ENCODE measurements at places on chromosomes 11 and 22.

- no peak for DNase-seq
Measured at GRCh38 chr11:72589802-72590761, 84.1 kb downstream of the PDE2A start.

DNA sequence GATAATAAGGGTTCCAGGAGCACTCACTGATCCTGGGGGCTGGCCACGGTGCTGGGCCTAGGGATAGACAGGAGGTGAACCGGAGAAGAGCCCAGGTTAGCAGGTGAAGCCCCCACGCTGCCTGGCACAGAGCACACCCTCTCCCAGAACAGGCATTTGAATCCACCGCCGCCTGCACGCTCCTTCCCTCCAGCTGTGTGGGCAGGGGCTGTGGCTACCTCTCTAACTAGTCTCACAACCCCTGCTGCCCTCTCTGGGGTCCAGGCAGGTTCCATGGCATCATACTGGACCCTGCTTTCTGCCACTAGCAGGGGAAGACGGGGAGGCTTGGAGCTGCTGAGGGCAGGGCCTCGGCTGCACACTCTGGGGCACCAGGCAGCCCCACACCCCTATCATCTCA lies 358.0 kb downstream of the CTTN start:
- no peak for DNase-seq

GRCh38 chr11:128827191-128827893 lies 39.8 kb downstream of the KCNJ1 start:
- no peak for DNase-seq

- DNase-seq, result no peak
Measured at GRCh38 chr11:68437927-68438657, 22.5 kb upstream of the PPP6R3 start.

DNA sequence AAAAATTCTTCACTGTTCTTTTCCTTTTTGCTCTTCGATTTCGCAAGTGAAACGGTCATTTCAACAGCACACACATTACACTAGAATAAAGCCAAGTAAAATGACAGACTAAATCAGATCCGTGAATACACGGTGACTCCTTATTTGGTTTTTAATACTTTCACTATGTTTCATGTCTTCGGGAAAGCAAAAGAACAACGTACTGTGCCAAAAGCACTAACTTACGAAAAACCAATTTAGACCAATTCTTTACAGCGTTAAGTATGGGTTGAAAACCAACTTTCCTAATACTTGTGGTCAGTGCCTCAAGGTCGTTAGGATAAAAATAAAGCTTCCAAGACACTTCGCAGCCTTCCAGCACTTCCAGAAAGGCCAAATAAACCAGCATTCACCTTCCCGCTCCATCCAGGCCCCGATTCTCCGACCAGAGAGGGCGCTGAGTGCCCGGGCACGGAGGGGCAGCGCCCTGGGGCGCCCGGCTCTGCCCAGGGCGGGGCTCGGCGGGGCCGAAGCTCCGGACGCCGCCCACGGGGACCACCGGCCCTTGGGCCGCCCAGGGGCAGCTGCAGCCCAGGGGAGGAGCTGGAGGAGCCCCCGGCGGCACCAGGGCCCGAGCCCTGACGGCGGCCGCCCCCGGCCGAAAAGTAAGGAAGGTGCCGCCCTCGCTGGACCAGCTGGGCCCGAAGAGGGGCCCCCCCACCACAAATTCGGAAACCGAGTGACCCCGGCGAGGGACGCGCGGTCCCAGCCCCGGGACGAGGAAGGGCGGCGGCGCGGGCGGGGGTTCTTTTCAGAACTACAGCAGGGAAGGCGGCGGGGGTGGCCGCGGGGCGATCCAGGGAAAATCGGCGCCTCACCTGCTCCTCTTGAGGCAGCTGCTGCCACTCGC lies 499 bp downstream of the ATL3 start:
- no peak for DNase-seq

- no peak for DNase-seq
Measured at GRCh38 chr11:89736566-89736965, 26.5 kb downstream of the TRIM77 start.

DNA sequence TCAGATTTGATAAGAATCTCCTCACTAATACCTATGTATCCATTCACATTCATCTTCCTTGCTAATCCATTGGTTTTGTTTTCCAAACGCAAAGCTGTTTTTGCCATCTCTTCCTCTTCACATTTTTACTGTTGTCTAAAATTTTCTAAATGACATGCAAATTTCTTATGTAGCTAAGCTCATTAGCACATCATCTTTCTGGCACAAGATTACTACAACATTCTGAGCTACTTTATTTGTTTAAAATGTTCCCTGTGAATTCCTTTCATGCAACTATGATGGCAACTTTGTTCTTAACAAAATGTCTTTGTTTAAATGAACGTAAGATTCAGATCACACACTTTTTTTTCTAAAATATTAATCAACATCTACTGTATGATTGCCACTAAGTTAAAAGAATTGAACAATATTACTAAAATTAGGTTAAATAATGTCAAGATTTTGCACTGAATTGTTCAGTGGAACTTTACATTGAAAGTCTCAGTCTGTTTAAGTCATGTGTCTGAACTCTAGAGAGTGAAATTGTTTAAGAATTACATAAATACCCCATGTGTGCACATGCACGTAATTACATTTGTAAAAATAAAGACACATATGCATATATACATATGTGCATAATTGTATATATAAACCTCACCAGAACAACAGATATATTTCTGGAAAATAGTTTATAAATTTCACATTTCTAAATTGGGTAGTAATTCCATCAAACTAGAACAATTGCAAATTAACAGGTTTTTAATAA lies 688.4 kb downstream of the CNTN5 start:
- DNase-seq, result no peak

DNA sequence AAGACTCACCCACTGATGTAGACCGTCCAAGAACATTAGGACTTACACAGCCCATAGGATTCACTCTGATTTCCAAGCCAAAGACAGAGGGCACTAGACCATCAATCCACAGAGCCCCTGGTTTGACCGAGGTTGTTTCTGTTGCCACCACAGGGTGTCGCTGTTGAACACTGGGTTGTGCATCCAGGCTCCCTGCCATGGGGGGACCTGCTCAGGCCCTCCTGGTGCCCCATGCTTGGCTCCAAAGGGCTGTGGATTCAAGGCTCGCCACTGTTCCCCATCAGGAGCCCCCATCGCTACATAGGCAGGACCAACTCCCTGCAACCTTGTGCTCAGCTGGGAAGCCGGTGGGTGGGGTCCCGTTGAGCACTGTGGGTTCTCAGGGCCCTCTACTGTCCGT lies 128.0 kb upstream of the ANO1 start:
- peak; percentile 22 for DNase-seq

DNA sequence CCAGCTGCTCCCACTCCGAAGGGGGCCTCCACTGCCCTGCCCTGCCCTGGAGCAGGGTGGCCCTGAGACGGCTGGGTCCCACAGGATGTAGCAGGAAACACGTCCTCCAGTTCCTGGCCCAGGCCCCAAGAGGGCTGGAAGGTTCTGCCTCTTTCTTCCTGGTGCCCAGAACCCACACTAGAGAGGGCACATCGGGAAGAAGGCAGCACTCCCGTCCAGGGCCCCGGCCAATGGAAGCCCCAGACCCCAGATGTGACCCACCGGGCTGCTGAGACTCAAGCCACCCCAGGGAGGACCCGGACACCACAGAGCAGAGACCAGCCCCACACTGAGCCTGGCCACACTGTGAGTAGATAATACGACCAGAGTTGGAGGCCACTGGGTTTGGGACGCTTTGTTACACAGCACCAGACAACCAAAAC lies 71.2 kb downstream of the CELSR1 start:
- DNase-seq, result no peak

DNA sequence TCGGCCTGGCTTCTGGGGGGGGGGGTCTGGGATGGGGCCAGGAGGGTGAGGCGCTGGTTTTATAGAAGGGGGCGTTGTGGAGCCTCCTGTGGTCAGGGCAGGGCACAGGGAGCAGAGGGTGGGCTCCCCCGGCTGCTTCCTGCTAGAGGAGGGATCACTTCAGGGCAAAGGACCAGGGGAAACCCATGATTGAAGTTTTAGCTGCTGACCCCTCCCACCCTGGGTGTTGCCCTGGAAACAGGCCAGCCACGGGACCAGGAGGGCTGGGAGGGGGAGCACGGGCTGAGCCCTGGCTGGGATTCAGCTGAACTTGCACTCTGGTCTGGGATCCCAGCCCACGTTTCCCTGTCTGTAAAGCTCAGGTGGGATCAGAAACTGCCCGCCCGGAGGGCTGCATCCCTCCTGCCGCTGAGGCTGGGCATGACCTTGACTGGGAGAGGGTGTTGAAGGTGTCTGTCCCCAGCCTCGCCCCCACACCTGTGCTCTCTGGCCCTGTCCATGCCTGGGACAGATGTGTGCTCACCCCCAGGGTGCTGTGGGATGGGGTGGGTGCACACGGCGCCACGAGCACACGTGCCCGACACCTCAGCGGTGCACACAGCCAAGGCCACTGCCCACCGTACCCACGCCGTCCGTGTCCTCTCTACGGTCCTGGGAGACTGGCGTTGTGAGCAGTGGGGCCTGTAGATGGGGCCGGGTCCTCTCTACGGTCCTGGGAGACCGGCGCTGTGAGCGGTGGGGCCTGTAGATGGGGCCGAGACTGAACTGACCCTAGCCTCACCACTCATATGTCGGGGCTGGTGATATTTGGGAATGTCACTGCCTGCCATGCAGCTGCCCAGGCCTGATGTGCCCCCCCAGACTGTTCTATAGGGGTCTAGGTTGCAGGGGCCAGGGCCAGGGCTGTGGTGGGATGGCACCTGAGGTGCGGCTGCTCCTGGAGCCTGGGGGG lies 2.3 kb downstream of the TSPAN4 start:
- DNase-seq, result peak; percentile 78

DNA sequence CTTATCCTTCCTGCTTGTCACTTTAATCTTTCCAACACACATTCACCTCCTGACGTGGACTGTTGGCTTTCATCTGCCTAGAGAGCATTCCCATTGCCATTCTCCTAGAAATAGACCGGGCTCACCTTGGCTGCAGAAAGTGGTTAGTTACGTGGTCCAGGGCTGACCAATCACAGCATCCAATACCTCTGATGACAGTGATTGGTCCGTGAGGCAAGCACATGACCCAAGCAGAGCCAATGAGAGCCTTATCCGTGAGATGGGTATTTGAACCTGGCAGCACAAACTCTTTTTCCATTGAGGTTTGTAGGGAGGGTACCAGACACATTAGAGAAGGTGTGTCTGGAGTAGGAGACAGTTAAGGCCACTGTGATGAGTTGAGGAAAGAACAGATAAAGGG lies 85.8 kb downstream of the MIAT start:
- no peak for DNase-seq

GRCh38 chr11:12287374-12288211 lies 89.8 kb upstream of the PARVA start:
- peak; percentile 35 for DNase-seq

GRCh38 chr11:1876361-1877063 lies 15.2 kb downstream of the PRR33 start:
- DNase-seq, result no peak

GRCh38 chr22:41535244-41535643 lies 9.0 kb downstream of the POLR3H start:
- no peak for DNase-seq

DNA sequence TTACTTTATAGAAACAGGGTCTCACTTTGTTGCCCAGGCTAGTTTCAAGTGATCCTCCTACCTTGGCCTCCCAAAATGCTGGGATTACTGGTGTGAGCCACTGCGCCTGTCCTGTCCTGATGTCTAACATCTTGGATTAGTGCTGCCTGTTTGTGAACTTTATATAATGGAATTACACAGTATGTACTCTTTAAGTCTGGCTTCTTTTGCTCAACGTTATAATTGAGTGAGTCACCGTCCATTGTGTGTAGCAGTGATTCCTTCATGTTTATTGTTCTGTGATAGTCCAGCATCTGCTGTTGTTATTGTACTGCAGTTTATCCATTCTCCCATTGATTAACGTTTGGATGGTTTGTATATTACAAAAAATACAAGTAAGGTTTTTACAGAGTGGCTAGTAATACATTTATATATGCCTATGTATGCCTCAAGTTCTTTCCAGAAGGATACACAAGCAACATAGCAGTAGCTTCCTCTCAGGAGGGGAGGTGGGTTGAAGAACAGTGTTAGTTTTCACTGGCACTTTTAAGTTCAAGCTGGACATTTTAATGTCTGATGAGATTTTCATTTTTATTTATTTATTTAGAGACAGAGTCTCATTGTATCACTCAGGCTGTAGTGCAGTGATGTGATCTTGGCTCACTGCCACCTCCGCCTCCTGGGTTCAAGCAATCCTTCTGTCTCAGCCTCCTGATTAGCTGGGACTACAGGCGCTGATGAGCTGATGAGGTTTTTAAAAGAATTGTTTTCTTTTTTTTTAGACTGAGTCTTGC lies 25.2 kb upstream of the MICALL1 start:
- DNase-seq, result no peak

GRCh38 chr11:120381401-120381800 lies 45.2 kb downstream of the ARHGEF12 start:
- DNase-seq, result no peak

DNA sequence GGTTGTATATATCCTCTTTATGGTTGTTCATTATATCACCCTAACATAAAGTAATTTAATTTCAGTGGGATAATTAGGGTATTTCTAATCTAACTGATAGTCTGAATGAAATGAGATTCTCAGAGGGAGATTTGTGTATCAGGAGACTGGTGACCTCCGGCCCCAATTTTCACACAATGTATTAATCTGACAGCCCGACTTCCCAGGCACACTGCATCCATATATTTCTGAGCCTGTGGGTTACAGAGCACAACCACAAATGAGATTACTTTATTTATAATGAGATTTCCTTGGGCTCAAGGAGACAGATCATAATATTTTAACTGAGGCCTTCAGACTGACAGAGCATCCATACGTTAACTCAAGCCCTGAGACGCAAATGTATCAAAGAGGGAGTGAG lies 125.9 kb downstream of the RCN1 start:
- no peak for DNase-seq

DNA sequence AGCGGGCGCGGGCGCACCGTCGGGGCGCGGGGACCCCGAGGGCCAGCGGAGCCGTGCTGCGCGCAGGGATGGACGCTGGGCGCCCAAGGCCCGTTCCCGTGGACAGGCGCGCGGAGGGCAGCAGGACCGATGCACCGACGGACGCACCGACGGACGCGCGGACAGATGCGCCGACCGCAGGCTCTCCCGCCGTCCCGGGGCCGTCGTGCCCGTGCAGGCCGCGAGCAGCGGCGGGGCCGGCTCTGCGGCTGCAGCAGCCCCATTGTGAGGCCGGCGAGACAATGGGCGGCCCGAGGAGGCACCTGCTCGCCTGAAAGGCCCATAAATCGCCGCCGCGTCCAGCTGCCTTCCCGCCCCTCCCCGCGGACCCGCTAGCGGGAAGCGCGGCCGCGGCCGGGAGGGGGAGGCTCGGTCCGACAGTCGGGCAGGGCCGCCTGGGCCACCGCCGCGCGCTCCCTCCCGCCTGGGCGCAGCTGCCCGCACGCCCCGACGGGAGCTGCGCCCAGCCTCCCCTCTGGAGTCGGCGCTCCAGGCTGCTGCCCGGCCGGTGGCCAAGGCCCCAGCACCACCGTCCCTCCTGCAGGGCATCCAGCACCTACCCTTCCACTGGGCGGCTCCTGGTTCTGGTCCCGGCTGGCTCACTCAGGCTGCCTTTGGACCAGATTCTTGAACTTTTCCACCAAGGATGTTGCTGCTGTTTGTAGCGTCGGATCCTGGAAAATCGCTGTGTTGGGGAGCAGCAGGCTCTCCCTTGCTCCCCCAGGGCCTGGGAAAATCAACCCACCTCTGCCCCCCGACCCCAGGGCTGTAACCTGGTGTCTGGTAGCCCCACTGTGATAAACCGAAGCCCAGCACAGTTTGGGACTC lies 15.8 kb downstream of the CDKN1C start:
- DNase-seq, result no peak

GRCh38 chr22:42132457-42132856 lies 1.8 kb upstream of the CYP2D6 start:
- no peak for DNase-seq

Data from Jurkat, Clone E6-1 (cell line).